Stimulated activated CD8-positive, alpha-beta memory T cell treated with anti-CD3 and anti-CD28 coated beads, Interleukin-15, amount 100 ng/mL, for 4 hours (primary cell): ENCODE measurements at places on chromosomes 5 and 9.

DNA sequence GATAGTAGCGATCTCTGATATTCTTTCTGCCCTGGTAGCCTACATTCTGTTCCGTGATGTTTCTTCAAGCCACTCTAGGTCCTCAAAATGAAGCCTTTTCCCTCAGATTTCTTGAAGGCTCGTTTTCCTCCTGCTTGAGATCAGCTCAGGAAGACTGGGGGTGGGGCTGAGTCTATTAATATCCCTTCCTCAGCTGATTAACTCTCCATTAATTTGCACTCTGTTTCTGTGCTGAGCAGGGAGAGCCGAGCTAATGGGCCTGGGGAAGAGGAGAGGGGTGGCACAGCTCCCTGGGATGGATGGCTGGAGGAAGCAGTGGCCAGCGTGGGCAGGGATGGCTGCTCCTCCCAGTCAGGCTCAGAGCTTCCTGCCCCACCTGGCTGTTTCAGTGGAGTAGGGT, 93.3 kb downstream of the PPARGC1B start:
- DNase-seq = no peak

DNA sequence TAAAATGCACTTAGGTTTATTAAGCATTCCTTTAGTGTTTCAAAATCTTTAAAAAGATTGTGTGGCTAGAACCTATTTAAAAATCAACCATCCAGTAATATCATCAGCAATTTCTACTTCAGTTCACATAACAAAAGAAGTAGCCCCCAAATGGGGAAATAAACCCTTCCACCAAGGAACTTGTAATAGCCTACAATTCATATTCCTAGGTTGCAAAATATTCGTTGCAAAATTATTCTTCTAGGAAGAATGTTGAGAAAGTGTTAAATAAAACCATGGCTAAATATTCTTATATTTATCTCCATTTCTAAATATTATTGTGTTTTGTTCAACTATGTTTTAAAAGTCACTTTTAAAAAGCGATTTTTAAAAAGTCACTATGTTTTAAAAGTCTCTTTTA, 177.9 kb upstream of the PRLR start:
- no peak for DNase-seq

DNA sequence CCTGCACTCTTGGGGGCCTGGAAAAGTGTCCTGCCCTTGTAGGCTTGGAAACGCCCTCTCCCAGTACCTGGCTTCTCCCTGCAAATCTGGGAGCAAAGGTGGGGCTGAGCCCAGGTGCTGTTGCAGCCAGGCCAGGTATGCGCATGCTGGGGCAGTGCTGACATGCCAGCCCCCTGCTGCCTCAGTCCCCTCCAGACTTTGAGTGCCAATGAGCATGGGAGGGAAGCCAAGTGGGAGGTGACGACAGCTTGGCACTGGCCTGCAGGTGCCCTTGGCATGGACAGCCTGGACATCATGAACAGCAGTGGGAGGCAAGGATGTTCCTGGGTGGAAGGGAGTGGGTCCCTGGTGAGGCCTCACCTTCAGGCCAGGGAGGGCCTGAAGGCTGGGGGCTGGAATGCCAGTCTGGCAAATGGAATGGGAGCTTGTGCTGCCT, 1494.4 kb upstream of the NUDT12 start:
- DNase-seq = no peak

DNA sequence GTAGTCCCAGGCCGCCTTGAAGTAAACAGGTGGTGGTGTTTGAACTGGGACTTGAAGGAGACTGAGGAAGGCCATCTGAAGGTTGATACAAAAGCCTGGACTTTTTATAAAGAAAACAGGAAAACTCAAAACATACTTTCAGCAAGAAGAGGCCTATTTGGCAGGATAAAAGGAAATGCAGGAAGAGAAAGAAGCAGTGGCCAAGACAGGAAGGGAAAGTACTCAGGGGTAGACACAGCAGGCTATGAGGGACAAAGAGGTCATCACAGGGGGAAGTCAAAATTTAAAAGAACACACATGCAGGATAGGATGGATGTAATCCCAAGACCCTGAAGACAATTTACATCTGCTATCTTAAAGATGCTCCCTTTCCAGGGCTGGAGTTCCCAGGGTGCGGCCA, 13.0 kb downstream of the TLE1 start:
- DNase-seq = no peak

GRCh38 chr5:15579193-15579990, 79.4 kb downstream of the FBXL7 start:
- no peak for DNase-seq

DNA sequence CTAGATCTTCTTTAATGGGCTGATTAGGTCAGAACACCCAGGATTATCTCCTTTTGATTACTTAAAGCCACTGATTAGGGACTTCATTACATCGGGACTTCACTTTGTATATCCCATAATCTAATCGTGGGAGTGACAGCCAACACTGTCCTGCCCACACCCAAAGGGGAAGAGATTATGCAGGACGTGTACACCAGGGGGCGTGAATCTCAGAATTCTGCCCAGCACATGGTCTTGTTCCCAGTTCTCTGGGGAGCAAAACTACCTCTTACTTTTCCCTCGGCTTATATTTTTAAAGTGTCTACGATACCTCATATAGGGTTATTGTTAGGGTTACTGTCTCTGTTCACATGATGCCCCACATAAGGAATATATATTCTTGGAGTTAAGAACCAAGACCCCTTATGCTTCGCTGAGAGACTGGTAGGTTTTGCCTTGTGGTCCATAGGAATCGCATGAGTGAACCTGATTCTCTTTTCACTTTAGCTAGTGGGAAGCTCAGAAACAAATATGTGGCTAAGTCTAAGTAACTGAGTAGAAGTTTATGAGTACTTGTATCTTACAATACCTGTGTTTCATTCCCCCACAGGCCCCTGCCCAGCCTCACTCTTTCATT, 192.7 kb downstream of the GNA14 start:
- no peak for DNase-seq

DNA sequence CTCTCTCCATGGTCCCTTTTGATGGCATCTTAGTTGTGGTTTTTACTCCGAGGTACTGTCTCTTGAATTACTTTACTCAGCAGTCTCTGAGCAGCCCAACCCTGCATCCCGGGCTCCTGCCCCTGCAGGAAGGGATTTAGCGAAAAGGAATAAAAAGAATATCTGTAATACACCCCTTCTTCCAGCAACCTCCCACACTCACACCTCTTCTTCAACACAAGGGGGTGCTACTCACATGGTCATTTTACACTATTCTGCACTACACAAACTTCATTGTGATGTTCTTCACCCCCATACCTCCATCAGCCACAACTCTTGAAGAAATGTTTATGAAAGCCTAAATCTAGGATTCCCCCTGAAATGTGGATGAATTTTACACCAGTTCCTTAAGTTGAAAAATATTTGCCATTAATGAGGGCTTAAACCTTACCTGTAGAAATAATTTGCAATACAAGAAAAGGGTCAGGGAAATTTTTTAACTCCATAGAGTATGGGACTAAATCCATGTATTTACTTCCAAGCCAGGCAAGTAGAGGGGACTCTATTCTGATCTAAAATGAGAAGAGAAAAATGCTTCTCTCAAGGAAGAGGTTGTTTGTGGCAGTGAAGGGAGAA, 26.0 kb downstream of the TPD52L3 start:
- DNase-seq = no peak

DNA sequence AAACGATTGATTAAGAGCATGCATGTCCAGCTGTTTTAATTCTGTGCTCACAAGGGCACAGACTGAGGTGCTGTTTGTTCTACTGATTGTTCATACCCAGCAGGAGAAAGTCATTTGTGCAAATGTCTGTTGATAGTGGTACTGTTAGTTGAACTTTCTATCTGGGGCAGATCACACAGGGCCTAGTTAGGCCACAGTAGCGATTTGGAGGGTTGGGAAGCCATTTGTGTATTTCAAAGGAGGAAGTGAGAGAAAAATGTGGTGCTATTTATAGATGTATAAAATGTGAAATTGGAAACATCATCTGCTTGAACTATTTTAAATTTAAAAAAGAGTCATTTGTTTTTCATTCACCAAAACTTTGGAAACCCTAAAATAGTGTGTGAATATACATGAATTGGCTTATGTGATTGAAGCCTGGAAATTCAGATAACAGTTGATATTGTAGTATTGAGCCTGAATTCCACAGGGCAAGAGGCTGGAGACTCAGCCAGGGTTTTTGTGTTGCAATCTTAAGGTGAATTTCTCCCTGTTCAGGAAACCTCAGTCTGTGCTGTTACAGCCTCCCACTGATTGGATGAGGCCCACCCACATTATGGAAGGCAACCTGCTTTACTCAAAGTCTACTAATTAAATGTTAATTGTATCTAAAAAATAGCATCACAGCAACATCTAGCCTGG, 162.0 kb upstream of the CDKN2B start:
- DNase-seq = no peak
